Activated T-helper 1 cell treated with anti-CD3 and anti-CD28 coated beads, Interleukin-12 subunit alpha, Interleukin-12 subunit beta, Interleukin-2, Interleukin-4 antibody, amounts not matched to agents 30 ng/mL and 10 ng/mL and 1 ng/mL, durations not matched to agents 14 hours and 24 hours and 36 hours (primary cell): ENCODE measurements at places on chromosomes 12 and 14.

- no peak overlapping the region for H3K4me3 ChIP-seq
- H3K4me1 ChIP-seq = peaks cover 23% of the 10 kb centered on the region
- H3K27me3 ChIP-seq = no peaks in the 10 kb centered on the region
- H3K36me3 ChIP-seq = no peaks in the 10 kb centered on the region
- no peak for DNase-seq
These were observed 4.2 kb downstream of the SCNN1A start for GRCh38 chr12:6370994-6371754.

DNA sequence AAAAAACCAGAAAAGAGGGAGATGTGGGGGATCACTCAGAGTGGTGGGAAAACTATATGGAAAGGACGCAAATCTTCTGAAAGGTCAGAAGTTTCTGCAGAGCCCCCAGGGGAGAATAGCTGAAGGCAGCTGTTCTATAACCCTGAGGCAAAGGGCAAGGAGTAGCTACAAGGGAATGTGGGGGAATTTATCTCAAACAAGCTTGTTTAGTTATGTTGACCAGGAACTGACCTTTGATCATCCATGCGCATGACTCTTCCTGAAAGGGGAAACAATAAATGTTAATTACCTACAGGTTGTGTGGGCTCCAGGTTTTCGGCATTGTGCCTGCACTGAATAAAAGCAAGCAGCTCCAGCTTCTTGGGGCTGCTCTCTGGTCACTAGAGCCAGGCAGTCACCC is 968.5 kb downstream of the AACS start:
- no peaks in the 10 kb centered on the region for H3K36me3 ChIP-seq
- DNase-seq = no peak

DNA sequence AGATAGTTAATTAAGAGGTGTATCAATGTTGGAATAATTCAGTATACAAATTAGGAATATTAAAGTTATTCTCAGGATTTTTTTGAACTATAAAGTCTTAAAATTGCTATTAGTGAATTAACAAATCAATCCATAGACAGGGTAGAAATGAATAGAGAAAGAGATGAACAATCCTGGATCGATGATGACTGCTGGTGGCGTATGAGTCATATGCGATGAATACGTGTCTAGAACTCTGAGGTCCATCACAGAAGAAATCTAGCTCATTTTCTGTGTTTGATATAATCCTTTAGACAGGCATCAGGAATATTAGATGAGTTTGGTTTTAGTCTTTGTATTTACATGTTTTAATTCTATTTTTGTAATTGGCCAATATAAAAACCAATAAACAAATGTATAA is 85.4 kb upstream of the RTL1 start:
- H3K4me3 ChIP-seq = no peak overlapping the region
- no peak overlapping the region for H3K27ac ChIP-seq
- no peaks in the 10 kb centered on the region for H3K36me3 ChIP-seq
- DNase-seq = no peak
- H3K4me1 ChIP-seq = no peaks in the 10 kb centered on the region
- H3K27me3 ChIP-seq = peaks cover 4% of the 10 kb centered on the region

- H3K4me3 ChIP-seq = peak overlapping the region; percentile 97
- peaks cover 75% of the 10 kb centered on the region for H3K4me1 ChIP-seq
- peaks cover 21% of the 10 kb centered on the region for H3K36me3 ChIP-seq
- peak; percentile 14 for DNase-seq
- H3K27me3 ChIP-seq = no peaks in the 10 kb centered on the region
These were observed 521 bp upstream of the PCED1B start for GRCh38 chr12:47078733-47079467.

GRCh38 chr12:10174986-10175614 is 3.2 kb upstream of the OLR1 start:
- peaks cover 12% of the 10 kb centered on the region for H3K27me3 ChIP-seq
- no peaks in the 10 kb centered on the region for H3K4me1 ChIP-seq
- H3K4me3 ChIP-seq = no peak overlapping the region
- no peaks in the 10 kb centered on the region for H3K36me3 ChIP-seq
- no peak overlapping the region for H3K27ac ChIP-seq

DNA sequence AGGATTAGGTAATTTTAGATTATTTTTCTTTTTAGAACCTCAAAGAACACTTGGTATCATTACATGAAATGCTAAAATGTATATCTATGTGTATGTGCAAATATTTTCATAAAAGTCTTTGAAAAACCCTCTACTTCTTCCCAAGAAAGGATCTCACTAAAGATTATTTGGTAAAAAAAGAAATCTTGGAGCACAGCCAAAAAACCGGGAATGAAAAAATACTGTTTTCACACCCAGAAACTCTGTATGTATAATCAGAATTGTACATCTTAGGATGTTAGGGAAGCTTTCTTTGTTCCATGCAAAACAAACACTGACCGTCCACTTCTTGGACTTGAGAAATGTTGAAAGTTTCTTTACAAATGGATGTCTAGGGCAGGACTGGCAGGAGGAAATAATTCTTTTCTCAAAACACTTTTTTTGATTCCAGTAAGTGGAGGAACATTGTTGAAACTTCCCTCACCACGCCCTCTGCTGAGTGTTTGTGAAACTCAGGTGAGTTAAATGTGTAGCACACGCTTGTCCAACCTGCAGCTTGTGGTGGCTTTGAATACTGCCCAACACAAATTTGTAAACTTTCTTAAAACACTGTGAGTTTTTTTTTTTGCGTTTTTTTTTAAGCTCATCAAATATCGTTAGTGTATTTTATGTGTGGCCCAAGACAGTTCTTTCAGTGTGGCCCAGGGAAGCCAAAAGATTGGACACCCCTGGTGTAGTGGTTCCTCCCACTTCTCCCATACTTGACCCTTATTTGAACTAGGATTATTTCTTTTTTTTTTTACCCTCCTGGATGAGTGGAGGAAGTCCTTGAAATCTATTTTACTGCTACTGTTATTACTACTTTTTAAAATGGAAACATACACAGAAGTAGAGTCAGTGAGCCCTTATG is 26.6 kb downstream of the FBXO34 start:
- no peaks in the 10 kb centered on the region for H3K27me3 ChIP-seq
- H3K4me3 ChIP-seq = peak overlapping the region; percentile 27
- H3K36me3 ChIP-seq = peaks cover 20% of the 10 kb centered on the region
- peak overlapping the region; percentile 69 for H3K27ac ChIP-seq
- DNase-seq = peak; percentile 24
- H3K4me1 ChIP-seq = peaks cover 72% of the 10 kb centered on the region

GRCh38 chr12:96136725-96137378 is 57.3 kb upstream of the ELK3 start:
- H3K4me1 ChIP-seq = peaks cover 31% of the 10 kb centered on the region
- H3K36me3 ChIP-seq = no peaks in the 10 kb centered on the region
- H3K4me3 ChIP-seq = no peak overlapping the region
- H3K27me3 ChIP-seq = peaks cover 4% of the 10 kb centered on the region

DNA sequence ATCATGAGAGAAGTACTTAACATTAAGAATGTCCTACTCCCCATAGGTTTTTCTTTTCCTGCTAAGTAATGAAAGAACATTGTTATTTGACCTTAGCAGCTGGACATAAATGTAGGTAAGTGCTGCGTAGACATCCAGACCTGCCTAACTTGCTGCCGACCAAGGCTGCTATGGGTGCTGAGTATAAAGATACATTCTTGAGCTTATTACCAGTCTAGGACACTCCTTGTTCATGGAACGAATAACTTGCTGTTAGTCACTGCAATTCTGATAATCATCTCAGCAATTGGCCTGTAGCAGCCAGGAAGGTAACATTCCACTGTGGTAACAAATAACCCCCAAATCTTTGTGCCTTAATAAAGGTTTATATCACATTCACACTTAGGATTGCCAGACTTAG is 478.1 kb downstream of the VRK1 start:
- no peak overlapping the region for H3K27ac ChIP-seq
- H3K36me3 ChIP-seq = no peaks in the 10 kb centered on the region
- H3K4me3 ChIP-seq = no peak overlapping the region
- H3K27me3 ChIP-seq = peaks cover 18% of the 10 kb centered on the region

GRCh38 chr14:62364161-62364560 is 601.9 kb downstream of the SNAPC1 start:
- H3K36me3 ChIP-seq = no peaks in the 10 kb centered on the region
- H3K4me3 ChIP-seq = no peak overlapping the region
- no peaks in the 10 kb centered on the region for H3K4me1 ChIP-seq
- H3K27ac ChIP-seq = no peak overlapping the region
- DNase-seq = no peak

DNA sequence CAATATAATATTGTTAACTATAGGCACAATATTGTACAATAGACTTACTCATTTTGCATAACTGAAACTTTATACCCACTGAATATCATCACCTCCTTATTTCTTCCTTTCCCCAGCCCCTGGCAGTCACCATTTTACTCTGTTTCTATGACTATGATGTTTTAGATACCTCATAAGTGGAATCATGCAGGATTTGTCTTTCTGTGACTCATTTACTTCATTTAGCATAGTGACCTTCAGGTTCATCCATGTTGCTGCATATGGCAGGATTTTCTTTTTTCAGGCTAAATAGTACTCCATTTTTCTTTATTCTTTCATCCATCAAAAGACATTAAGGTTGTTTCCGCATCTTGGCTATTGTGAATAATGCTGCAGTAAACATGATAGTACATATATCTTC is 18.9 kb downstream of the USP15 start:
- H3K4me1 ChIP-seq = peaks cover 69% of the 10 kb centered on the region
- no peaks in the 10 kb centered on the region for H3K27me3 ChIP-seq
- no peak overlapping the region for H3K27ac ChIP-seq
- DNase-seq = no peak

GRCh38 chr12:124545508-124546418 is 21.6 kb downstream of the NCOR2 start:
- H3K36me3 ChIP-seq = peaks cover 6% of the 10 kb centered on the region
- H3K27ac ChIP-seq = peak overlapping the region; percentile 58

DNA sequence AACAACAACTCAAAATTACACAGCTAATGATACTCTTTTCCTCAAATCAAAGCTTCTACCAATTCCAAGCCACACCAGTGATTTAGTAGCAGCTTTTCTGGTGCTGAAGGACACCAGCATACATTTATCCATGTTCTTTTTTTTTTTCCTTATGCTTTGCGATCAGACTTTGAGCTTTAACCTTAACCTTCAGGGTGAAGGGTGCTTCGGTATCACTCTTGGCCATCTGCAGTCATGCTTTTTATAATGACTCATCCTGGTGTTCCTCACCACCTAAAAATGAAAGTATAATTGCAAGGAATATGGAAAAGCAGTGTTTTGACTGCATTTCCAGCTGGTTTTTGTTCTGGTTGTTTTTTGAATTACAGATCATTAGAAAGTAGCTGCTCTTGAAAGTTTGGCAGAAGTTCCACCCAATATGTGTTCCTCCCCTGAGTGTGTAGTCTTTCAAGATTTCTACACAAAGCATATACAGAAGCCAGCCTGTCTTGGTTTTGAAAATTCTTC is 1.3 kb upstream of the SLC41A2 start:
- peak overlapping the region; percentile 35 for H3K27ac ChIP-seq
- H3K4me3 ChIP-seq = peak overlapping the region; percentile 90
- peaks cover 4% of the 10 kb centered on the region for H3K36me3 ChIP-seq
- DNase-seq = no peak
- H3K27me3 ChIP-seq = peaks cover 32% of the 10 kb centered on the region
- H3K4me1 ChIP-seq = peaks cover 36% of the 10 kb centered on the region

DNA sequence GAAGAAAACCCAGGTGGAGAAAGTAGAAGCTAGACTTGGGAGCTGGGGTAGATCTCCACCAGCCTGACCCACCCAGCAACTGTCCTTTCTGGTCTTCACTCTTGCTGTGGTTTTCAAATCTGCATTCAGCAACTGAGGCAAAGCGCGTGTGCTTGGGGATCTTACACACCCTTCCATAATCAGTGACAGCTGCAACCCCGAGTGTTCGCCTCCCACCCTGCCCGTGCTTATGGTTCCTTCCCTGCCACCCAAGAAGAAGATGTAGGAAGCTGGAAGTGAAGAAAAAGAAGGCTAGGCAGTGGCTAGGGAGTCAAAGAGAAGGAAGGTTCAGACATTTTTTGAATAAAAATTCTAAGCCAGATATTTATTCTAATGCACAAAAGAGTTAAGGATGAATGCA is 162.6 kb upstream of the CCND2 start:
- no peak for DNase-seq
- peaks cover 83% of the 10 kb centered on the region for H3K4me1 ChIP-seq
- H3K4me3 ChIP-seq = no peak overlapping the region
- no peaks in the 10 kb centered on the region for H3K27me3 ChIP-seq

DNA sequence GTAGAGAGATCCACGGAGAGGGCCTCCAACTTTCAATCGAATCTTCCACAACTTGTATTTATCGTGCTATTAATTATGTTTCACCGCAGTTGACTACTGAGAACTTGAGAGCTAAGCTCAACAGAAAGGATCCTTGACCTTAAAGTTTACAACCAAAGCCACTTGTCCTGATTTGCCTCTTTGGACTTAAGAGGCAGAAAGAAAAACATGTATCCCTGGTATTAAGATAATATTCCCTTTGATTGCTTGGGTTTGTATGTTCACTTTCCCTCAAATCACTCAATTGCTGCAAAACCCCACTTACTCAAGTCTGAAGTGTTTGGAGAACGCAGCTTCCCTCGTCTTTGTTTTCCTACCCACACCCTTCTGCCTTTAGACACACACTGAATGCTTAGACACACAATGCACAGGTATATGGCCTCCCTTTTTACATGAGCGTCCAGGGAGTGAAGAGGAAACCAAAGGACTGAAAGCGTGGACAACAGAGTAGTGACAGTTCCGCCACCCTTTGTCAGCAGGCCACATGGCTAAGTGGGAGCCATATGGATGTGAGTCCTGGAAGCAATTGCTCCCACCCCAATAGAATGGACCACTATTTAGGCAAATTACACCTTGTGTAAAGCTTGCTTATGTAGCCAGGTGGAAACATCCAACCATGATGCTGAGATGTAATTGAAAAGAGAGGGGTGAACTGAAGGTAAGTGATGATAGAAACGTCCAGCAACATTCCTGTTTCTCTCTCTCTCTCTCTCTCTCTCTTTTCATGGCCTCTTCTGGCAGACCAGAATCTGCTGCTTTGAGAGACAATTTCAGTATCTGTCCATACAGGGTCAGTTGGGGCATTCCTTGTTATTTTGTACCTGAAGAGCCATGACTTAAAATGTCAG is 1.4 kb upstream of the PKP2 start:
- peaks cover 43% of the 10 kb centered on the region for H3K27me3 ChIP-seq
- H3K4me1 ChIP-seq = peaks cover 14% of the 10 kb centered on the region
- H3K36me3 ChIP-seq = no peaks in the 10 kb centered on the region

- H3K27me3 ChIP-seq = no peaks in the 10 kb centered on the region
- no peaks in the 10 kb centered on the region for H3K4me1 ChIP-seq
- H3K27ac ChIP-seq = no peak overlapping the region
- no peak overlapping the region for H3K4me3 ChIP-seq
These were observed 18.6 kb upstream of the RERGL start for GRCh38 chr12:18108611-18109010.

DNA sequence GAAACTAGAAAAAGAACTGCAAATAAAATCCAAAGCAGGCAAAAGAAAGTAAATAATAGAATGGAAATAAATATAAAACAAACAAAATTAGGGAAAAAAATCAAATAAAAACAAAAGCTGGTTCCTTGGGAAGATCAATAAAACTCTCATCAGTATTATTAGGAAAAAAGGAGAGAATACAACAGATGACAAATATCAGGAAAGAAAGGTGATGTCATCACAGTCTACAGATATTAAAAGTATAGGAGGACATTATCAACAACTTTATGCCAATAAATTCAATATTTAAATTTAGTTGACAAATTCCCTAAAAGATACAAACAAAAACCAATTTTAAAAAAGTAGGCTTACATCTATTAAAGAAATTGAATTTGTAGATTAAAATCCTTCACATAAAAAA is 107.4 kb upstream of the FOXN3 start:
- DNase-seq = no peak
- no peak overlapping the region for H3K4me3 ChIP-seq
- H3K4me1 ChIP-seq = peaks cover 11% of the 10 kb centered on the region
- no peak overlapping the region for H3K27ac ChIP-seq
- peaks cover 32% of the 10 kb centered on the region for H3K36me3 ChIP-seq
- no peaks in the 10 kb centered on the region for H3K27me3 ChIP-seq
